Stimulated activated CD8-positive, alpha-beta memory T cell treated with anti-CD3 and anti-CD28 coated beads, Interleukin-7, amount 100 ng/mL, for 1 hour (primary cell): ENCODE measurements at places on chromosomes 13 and 19.

DNA sequence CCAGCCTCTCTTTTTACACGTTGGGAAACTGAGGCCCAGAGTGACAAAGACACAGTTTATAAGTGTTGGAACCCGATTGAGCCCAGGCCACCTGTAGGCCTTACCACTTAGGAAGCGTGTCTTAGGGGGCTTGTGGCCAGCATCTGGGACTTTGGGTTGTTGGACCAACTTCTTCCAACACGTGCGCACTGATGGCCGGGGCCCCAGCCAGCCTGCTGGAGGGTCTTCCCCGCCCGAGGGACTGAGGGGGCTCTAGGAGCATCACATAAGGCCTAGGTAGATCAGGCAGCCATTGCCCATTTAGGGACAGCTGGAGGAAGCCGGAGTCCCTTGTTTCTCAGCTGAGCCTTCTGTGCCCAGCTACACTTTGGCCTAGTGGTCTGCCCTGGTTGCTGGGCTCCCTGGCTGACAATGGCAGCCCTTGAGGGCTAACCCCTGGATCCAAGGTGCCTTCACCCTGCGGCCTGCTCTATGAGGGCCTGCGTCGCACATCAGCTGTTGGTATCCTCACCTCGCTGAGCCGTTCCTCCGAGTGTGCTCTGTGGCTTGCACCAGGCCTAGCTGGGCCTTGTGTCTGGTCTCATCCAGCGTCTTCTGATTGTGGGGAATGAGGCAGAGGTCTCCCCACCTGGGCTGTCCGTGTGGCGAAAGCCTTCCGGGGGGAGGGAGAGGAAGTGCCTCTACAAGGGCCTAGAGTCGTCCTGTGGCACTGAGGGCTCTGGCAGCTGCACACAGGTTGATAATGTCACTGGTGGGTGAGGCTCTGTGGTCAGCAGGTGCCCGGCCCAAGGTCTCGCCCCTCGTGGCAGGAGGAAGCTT, 1.2 kb downstream of the RAB11B start:
- DNase-seq, result no peak

GRCh38 chr19:17379221-17379631, 2.1 kb upstream of the PLVAP start:
- no peak for DNase-seq

GRCh38 chr13:92954746-92955145, 271.9 kb upstream of the GPC6 start:
- no peak for DNase-seq

DNA sequence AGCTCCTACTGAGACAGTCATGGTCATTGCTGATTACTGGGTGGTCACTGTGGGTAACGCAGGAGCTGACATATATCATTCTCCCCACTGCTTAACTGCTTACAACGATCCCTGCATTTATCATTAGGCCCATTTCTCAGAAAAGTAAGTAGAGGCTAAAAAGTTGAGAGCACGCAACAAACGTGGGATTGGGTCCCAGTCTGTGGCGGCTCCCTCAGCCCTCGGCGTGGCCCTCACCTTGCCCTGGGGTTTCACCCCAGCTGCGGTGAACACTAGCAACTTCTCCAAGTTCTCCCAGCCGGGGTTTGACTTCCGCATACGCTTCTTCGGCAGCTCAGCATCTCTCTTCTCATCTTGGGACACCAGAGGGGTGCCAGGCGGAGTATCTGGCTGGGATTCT, 2.5 kb downstream of the PNKP start:
- DNase-seq, result no peak

DNA sequence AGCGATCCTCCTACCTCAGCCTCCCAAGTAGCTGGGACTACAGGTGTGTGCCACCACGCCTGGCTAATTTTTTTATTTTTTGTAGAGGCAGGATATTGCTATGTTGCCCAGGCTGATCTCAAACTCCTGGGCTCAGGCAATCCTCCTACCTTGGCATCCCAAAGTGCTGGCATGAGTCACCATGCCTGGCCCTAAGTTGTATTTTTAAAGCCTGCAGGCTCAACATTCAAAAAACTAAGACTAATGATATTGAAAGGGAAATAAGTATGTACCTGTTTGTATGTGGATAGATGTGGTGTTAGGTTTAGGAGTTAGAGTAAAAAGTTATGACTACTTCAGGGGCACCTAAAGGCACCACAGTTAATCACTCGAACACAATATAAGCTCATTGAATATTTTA, 5.4 kb upstream of the IPO5 start:
- no peak for DNase-seq

DNA sequence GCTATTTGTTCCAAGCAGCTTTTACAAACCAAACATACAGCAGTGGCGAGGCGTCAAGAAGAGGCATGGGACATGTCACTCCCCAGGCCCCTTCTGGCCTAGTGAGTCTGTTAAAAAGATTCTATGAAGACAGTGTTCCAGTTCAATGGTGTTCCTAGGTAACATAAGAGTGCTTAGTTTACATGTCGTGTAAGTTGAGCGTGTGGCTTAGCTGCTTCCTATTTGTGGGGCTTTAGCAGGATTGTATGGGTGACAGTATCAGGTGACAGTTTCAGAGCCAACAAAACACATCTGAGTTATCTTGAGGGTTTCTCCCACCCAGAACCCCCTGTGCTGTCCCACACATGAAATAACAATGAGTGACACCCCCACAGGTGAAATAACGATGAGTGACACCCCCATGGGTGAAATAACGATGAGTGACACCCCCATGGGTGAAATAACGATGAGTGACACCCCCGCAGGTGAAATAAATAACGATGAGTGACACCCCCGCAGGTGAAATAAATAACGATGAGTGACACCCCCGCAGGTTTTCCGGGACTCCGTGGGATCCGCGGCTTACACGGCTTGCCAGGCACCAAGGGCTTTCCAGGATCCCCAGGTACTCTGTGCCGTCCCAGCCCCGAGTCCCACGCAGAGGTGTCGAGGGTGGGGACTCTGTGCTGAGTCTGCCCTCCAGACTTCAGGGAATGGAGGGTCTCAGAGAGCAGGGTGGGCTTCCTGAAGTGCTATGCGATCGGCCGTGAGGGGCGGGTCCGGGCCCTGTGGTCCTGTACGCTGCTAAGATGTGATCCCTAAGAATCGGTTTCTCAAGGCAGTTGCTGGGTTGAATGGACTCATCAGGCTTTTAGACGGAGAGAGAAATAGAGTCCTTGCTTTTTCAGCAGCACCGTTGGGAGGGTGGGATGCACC, 68.6 kb downstream of the RAB20 start:
- DNase-seq, result no peak

GRCh38 chr19:39341129-39341718, 997 bp upstream of the SAMD4B start:
- no peak for DNase-seq

DNA sequence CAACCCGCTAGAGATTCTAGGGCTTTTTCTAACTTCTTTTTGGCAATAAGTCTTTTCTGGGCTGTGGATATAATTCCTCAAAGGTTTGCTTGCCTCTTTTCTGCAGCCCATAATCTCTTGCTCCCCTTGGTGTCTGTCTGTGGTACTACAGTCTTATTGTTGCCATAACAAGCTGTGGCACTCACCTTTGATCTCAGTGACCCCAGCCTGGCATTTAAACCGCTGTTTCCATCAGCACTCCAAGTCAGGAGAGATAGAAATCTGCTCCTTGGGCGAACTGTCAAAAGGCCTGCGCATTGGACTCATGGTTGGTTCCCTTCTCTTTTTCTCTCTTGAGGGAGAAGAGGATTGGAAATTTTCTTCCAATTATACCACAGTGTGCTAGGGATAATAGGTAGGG, 14.5 kb upstream of the MPHOSPH8 start:
- DNase-seq, result no peak

GRCh38 chr13:106096661-106097092, 438.8 kb downstream of the EFNB2 start:
- no peak for DNase-seq

DNA sequence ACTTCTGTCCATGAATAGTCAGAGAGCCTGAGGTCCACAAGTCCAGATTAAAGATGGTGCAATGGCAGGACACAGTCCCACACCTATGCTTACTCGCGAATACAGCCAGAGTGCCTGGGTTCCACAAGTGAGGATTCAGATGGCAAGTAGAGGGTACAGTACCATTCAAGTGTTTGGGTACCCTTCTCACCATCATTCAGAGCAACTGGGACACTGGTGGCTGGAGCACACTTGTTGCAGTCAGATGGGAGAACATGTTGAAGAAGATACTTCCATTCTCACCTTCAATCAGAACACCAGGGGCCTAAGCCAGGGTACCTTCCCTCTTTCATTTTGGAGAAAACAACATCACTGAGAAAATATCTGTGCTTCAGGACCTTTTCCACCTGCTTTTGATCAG, 43.7 kb upstream of the ZNF599 start:
- DNase-seq, result no peak

- no peak for DNase-seq
Measured at GRCh38 chr13:27201661-27202060, 30.1 kb upstream of the USP12 start.

DNA sequence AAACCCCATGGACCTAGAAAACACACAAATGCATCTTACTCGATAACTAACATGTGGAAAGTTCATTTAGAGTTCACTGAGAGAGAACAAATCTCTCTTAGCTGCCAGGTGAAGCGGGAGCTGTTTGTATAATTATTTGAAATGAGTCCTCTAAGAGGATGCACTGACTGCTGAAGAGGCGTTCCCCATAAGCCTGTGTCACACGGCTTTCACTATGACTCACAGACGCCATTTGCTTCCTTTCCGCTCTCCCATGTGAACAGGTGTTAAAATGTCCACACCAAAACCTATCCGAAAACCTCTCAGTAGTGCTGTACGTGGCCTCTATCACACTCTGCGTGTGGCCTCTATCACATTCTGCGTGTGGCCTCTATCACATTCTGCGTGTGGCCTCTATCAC, 101.8 kb downstream of the SOX1 start:
- DNase-seq, result no peak
